Mucosa of descending colon (tissue), 3 donors: ENCODE measurements at places on chromosomes 11 and 22.

DNA sequence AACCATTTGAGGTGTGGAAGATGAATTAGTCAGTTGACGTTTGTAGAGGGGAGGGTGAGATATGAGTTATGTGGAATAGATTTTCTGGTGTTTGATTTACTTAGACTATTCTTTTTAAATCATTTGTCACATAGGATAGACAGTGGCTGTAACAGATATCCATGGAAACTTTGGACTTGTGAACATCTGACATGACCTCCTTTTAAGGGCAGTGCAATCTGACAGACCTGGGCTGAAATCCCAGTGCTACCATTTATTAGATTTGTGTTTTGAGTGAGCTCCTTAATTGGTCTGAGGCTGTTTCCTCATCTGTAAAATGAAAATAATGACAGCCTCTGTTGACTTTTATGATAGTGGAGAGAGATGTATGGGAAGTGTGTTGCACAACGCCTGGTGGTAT lies 159.9 kb downstream of the TEAD1 start:
- DNase-seq: no peak

- DNase-seq: no peak
Measured at GRCh38 chr11:34416088-34416487, 22.6 kb upstream of the CAT start.

- DNase-seq: peak; percentile 38
Measured at GRCh38 chr11:113113801-113114704, 152.8 kb downstream of the NCAM1 start.

- no peak for DNase-seq
Measured at GRCh38 chr22:28241656-28242290, 322.7 kb upstream of the PITPNB start.

- DNase-seq: peak; percentile 68
Measured at GRCh38 chr22:42683578-42684283, 34.5 kb upstream of the CYB5R3 start.
